Glomerular endothelial cell (primary cell): ENCODE measurements at places on chromosomes 1 and 21. TPM values are rescaled to one million over a fixed set of nuclear protein-coding genes. Genes with fewer than 3 reads are reported as not detected.

DNA sequence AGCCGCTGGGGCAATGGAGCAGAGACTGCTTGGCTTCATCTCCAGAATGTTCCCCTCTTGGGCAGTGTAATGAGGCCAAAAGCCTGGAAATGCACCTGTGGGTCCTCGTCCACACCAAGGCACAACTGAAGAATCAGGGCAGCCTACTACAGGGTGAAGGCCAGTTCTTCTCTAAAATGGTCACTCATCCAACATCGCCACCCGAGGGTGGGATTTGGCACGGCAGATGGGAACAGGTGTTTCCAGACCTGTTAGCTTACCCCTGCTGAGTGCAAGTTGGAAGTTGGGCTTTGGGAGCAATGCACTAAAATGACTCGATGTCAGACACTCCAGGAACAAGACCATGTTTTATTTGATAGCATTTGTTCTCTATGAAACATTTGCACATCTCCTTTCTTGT is 543.7 kb downstream of the NPHP4 start:
- no peak for DNase-seq

DNA sequence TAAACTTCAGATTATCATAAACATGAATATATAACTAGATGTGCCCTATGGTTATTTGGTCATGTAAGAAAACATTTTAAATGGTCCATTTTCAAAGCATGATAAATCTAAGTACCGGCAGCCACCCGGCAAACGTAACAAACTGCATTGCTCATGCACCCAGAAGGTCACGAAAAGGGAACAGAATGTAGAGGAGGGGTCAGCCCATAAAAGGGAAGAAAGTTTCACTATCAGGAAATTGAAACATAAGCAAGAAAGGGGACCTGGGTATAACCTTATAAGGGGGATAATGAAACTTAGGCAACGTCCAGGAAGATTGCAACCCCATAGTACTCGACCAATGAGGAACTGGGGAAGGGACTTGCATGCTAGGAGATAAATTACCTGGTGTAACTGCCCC is 421.2 kb upstream of the ZRANB2 start:
- no peak for DNase-seq

- no peak for DNase-seq
Observed at GRCh38 chr1:94324178-94324544, 86.8 kb upstream of the ARHGAP29 start.

GRCh38 chr1:21117597-21118001 is 59.1 kb downstream of the EIF4G3 start:
- DNase-seq, result no peak

LHX8 gene
- total RNA-seq, result not detected in 2 replicates

ARHGAP30 gene
- total RNA-seq, result not detected in 2 replicates

DMRTA2 gene
- total RNA-seq, result not detected in 2 replicates

CELA2B gene
- total RNA-seq, result not detected in 2 replicates

RLF gene
- 11.0 and 11.4 TPM in 2 replicates for total RNA-seq

SMIM1 gene
- total RNA-seq, result 0.82 and 2.0 TPM in 2 replicates

CCDC24 gene
- 0.97 and 5.7 TPM in 2 replicates for total RNA-seq

NBPF19 gene
- 3.5 and 3.7 TPM in 2 replicates for total RNA-seq

COL6A2 gene
- 110 and 140 TPM in 2 replicates for total RNA-seq
